ENCODE measurements at places on chromosomes 6 and 20.

GRCh38 chr6:27066802-27067201 lies 180.7 kb upstream of the PRSS16 start:
- no peak for DNase-seq

DNA sequence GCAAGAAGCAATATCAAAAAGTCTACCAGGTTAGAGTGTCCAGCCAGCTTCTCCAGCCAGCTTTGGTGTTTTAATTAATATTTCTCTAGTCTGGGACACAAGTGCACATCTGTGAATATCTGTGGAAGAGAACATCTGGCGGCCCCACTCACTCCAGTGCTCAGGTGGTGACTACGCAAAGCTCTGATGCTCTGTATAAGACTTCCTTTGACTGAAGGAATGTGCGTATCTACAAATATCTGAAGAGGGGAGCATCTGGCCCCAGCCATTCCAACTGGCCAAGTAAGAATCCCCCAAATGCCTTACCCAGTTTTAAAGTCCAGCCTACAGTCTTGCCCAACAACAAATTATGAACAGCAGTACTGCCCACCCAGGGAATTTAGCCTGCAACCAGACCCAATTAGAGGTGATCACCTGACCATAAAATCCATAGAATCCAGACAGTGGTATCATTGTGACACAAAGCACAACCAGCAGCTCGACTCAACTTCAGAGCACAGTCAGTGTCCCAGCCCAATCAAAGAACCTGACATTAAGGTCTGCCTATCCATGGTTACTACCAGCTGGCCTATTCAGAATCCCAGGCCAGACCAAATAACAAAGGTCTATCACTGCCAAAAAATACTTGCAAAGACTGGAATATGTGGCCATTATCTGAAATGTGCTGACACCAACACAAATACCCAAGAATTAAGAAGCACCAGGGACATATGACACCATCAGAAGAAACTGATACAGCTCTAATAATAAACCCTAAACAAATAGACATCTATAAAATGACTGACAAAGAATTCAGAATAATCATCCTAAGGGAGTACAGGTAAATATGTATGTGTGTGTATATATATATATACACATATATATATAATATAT lies 76.1 kb upstream of the MANEA start:
- DNase-seq, result no peak

DNA sequence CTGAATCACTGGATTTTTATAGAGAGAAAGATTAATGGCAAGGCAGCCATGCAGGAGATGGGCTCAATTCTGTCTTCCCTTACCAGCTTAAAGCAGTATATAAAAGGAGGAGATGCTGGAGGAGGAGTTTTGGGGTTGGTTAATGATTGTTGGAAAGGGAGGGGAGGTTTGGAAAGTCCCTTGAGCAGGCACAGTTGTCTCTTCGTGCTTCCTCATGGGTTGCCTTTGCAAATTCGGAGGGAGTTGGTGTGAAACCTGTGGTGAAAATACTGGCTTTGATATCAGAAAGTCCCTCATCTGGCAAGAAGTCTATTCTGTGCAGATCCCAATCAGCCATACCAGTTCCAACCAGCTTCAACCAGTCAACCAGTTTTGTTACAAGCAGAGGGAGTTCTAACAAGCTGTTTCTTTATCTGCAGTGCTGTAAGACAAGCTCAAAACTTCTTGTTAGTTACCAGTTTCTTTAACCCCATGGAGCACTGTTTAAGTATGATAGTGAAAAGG lies 107.0 kb downstream of the HIVEP1 start:
- DNase-seq, result no peak

DNA sequence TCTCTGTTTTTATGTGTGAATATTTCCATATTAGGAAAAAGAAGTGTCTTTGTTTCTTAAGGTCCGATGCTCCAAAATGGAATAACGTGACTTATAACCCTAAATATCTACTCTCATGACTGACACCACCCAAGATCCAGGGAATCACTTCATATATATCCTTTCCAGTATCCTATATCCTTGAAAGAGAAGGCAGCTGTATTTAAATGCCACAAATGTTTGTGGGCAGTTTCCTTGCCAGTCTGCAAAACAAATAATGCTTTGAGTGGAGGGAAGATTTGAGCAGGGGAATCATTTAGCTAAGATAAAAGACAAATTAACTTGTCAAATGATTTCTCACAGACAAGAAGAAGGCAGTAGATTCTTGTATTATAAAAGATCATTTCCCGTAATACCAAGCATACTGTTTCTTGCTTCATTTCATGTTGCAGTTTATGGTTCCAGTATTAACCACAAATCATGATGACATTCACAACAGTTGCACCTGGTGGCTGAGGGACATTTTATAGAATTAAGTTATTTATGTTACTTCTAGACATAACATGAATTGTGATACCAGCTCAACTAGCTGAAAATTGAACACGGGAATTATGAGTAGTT lies 30.0 kb upstream of the FABP7 start:
- no peak for DNase-seq

- no peak for DNase-seq
These were observed 100.2 kb downstream of the PERP start for GRCh38 chr6:138007014-138007472.

- DNase-seq, result no peak
These were observed 179.6 kb downstream of the LMBRD1 start for GRCh38 chr6:69617163-69617562.

GRCh38 chr6:33008944-33009861 lies at the start of gene HLA-DOA:
Gene HLA-DOA, minus strand, starts transcription at chr6:33009591.
- no peak for DNase-seq

DNA sequence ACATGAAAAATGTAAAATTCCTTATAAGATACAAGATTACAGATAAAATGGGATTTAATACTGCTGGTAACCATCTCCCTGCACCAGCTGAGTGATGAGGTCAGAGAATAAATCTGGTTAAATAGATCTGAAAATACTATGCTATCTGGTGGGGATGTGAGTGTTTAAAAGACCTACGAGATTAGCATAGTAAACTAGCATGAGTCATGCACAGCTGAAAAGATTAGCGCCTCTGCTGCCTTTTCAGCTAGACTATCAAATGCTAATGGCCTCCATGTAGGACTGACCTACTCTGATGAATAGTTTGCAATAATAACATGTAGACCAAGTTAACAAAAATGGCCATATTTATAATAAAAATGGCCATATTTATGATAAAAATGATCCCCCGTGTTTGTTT lies 553.3 kb downstream of the C6orf118 start:
- no peak for DNase-seq

GRCh38 chr6:56691814-56692213 lies 49.1 kb upstream of the DST start:
- no peak for DNase-seq

Data from AG04449 (cell line).